Motor neuron (in vitro differentiated cells): ENCODE measurements at places on chromosomes 7 and 10. TPM values are rescaled to one million over a fixed set of nuclear protein-coding genes. Genes with fewer than 3 reads are reported as not detected.

POLD2 gene
- total RNA-seq: 59.6 and 60.9 TPM in 2 replicates

CUZD1 gene
- total RNA-seq: 0.98 and 1.0 TPM in 2 replicates

STAM gene
- 26.0 and 31.0 TPM in 2 replicates for total RNA-seq

CALHM1 gene
- 0.38 and 0.49 TPM in 2 replicates for total RNA-seq

PITX3 gene
- 0.33 TPM in 1 of 2 replicates, not detected in the other for total RNA-seq

TASOR2 gene
- total RNA-seq: 52.5 and 60.8 TPM in 2 replicates

GNGT1 gene
- 2.3 and 3.0 TPM in 2 replicates for total RNA-seq

FLNC gene
- 1.7 and 3.4 TPM in 2 replicates for total RNA-seq

NUB1 gene
- 47.5 and 52.6 TPM in 2 replicates for total RNA-seq

ZRANB1 gene
- 23.2 and 25.5 TPM in 2 replicates for total RNA-seq

SLC26A5 gene
- not detected in 2 replicates for total RNA-seq

NXPH1 gene
- total RNA-seq: 1.4 and 1.5 TPM in 2 replicates

SPDYE6 gene
- total RNA-seq: 8.9 and 10.0 TPM in 2 replicates

UTF1 gene
- not detected in 2 replicates for total RNA-seq

TMEM178B gene
- 0.54 and 0.56 TPM in 2 replicates for total RNA-seq

VSIR gene
- total RNA-seq: 0.68 and 0.81 TPM in 2 replicates

ASB15 gene
- total RNA-seq: not detected in 2 replicates

VGF gene
- total RNA-seq: 8.6 and 13.2 TPM in 2 replicates

SFTPA1 gene
- total RNA-seq: 0.38 TPM in 1 of 2 replicates, not detected in the other

MRLN gene
- total RNA-seq: not detected in 2 replicates

GPR158 gene
- 2.4 and 2.7 TPM in 2 replicates for total RNA-seq

ANKRD1 gene
- total RNA-seq: not detected in 2 replicates

FZD8 gene
- 3.6 and 3.9 TPM in 2 replicates for total RNA-seq

FFAR4 gene
- total RNA-seq: 0.11 TPM in 1 of 2 replicates, not detected in the other
